MV-4-11 (cell line): ENCODE measurements at places on chromosomes 5 and 9.

- DNase-seq = peak; percentile 75
Measured at GRCh38 chr9:3240656-3241268, 285.0 kb downstream of the RFX3 start.

GRCh38 chr5:123119334-123119986, 30.4 kb downstream of the PRDM6 start:
- DNase-seq = no peak

GRCh38 chr5:149133795-149134777, 7.2 kb upstream of the ABLIM3 start:
- peak; percentile 51 for DNase-seq

DNA sequence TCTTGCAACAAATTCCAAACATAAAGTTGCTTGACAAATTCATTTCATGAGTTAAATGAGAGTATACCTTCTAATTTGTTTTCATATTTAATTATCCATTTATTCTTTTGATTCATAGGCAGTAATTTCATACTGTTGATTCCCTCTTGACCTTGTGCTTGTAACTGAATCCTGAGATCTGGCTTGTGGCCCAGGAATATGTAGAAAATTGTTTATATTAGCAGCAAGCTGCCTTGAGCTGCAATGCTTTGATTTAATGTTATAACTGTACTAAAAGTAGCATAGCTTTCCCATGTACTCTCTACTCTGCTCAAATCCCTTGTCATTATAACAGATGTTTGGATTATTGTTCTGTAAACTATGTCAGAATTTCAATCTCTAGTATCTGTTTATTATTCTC, 780.7 kb downstream of the NR2F1-AS1 start:
- no peak for DNase-seq

DNA sequence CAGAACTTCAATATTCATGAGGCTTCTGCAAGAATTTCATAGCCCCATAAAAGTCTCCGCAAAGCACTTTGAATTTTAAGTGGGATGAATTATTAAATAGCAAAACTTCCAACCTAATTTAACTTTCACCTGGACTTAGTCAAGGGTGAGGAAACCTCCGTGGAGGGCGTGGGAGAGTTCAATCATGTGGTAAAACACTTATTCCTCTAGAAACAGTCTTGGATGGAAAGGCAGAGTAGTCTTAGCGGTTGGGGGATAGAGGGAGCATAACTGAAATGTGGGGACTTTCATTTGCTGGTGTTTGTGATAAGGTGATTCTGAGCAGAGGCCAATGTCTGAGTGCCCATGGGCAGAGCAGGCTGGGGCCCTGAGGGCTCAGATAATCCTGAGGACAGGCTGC, 241.9 kb downstream of the IRX1 start:
- no peak for DNase-seq

GRCh38 chr5:32182463-32183063, 8.4 kb upstream of the GOLPH3 start:
- peak; percentile 28 for DNase-seq

- DNase-seq = no peak
Measured at GRCh38 chr9:116437411-116438370, 249.4 kb upstream of the TRIM32 start.

GRCh38 chr9:19946441-19947109, 157.7 kb upstream of the SLC24A2 start:
- no peak for DNase-seq

DNA sequence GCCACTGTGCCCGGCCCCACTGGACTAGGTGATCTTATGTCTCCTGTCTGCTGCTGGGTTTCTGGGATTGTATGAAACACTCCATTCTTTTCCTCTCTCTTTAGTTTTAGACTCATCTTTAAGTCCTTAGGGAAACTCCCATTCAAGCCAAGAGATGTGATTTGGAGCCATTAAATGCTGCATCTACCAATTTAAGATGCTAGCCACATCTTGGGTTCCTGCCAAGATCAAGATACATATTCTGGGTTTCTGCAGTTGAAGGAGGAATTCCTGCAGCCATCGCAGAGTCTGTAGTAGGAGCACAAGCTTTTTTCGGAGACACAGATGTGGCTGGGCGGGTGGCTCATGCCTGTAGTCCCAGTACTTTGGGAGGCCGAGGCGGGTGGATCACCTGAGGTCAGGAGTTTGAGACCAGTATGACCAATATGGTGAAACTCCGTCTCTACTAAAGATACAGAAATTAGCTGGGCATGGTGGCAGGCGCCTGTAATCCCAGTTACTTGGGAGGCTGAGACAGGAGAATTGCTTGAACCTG, 23.2 kb downstream of the STXBP1 start:
- DNase-seq = no peak

GRCh38 chr5:92775711-92776615, 805.1 kb downstream of the NR2F1-AS1 start:
- DNase-seq = no peak

- DNase-seq = no peak
Measured at GRCh38 chr9:68437785-68438184, 81.4 kb downstream of the PGM5 start.

- no peak for DNase-seq
Measured at GRCh38 chr9:128166169-128166568, 6.1 kb downstream of the BBLN start.

DNA sequence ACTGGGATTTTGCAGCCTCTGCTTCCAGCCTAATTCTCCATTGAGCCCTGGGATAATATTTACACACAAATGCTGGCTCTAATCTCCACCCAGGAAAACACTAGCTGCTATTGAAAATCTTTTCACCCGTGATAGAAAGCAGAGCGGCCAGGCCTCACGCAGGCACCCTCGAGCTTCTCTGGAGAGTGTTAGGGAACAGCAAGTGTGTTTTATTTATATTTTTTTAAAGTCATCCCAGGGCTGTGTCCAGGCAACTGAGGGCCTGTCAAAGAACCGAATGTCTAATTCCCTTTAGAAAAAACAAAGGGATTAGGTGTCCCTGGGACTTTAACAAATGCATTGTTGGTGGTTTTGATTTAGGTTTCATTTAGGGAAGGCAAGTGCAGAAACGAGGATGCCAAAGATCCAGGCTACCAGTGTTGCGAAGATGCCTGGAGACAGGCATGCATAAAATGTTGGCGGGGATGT, 51.2 kb upstream of the SPRY4 start:
- DNase-seq = no peak

GRCh38 chr5:171307789-171308452, 1.1 kb upstream of the TLX3 start:
- no peak for DNase-seq

GRCh38 chr9:33288235-33288634, 2.1 kb upstream of the NFX1 start:
- DNase-seq = no peak

GRCh38 chr9:131329241-131329641, 39.7 kb downstream of the PLPP7 start:
- DNase-seq = no peak

- no peak for DNase-seq
Measured at GRCh38 chr5:10017786-10018185, 231.9 kb downstream of the ATPSCKMT start.

GRCh38 chr9:124011460-124012301, at the start of gene LHX2:
LHX2 (plus strand) TSS chr9:124011768; CDS start chr9:124012349, 581 bp downstream.
- peak; percentile 42 for DNase-seq

DNA sequence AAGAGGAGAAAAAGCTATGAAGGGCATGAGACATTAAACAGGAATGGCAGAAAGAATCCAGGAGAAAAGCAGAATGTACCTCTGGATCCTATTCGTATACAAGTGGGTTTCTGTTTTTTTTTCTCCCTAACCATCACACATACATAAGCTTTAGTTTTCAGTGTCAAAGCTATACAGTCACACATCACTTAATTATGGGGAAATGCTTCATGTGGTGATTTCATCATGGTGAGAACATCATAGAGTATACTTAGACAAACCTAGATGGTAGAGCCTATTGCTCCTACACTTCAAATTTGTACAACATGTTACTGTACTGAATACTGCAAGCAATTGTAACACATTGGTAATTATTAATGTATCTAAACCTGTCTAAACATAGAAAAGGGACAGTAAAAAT, 290.6 kb downstream of the AOPEP start:
- DNase-seq = no peak

DNA sequence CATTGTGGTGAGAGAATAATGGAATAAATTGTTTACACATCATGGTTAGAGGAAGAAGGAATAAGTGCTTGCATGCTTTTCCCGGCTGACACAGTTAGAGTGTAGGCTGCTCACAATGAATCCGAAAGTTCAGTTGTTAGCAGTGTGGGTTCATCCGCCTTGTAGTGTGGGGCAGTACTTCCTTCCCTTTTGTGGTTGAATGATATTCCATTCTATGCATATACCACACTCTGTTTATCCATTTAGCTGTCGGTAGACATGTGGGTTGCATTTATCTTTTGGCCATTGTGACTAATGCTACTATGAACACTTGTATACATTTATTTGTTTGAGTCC, 84.0 kb downstream of the COL5A1 start:
- DNase-seq = peak; percentile 93

DNA sequence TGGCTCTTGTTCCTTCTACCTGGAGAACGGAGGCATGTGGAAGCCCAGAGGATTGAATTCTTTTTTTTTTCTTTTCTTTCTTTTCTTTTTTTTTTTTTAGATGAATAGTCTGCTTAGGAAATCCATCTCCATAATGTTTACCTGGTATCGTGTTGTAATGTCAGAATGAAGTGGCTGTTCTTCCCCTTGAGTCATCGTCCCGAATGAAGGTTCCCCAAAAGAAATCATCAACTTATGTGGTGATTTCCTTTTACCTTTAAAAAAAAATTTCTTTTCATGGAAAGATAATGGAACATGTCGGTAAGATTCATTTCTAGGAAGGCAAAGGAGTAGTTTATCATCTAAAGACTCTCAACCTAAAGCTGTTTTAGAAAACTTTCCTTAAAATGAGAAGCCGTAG, 59.7 kb downstream of the DOCK8 start:
- no peak for DNase-seq

DNA sequence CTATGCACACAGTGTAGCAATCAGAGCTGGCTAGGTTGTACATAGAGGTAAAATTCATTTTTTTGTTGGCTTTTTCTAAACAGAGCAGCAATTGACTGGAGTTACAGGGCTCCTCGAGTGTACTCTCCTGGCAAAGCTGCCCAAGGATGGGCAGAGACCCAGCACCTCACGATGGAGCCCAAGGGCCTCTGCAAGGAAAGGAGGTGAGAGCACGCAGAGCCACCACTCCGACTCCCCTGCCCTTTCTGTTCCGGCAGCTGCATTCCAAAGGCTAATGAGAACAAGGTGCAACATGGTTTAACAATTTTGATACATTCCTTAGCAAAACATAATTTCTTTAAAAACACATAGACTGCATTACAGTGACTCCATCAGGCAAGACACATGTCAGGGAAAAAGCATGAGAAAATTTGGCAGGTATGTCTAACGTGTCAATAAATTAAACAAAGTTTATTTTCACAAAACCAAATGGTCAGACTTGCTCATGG, 47.5 kb downstream of the SAXO1 start:
- DNase-seq = no peak

GRCh38 chr9:136617746-136618579, 44.8 kb upstream of the EGFL7 start:
- DNase-seq = peak; percentile 19
